ENCODE measurements at places on chromosomes 7 and 10.

DNA sequence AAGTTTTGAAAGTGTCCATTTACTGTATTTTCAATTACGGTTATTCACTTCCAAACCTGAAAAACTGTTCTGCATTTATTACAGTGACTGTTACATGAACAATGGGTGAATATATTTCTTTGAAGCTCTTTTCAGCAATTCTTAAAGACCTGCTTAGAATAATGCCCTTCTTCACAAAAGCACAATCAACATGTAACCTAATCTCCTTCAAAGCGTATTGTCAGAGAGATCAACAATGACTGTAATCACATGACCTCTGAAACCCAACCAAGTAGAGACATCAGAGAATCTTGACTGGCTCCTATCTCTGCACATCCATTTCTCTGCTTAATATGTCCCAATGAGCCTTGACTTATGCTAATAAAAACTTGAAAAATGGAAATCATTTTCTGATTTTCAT lies 126.7 kb downstream of the NRCAM start:
- DNase-seq = no peak

DNA sequence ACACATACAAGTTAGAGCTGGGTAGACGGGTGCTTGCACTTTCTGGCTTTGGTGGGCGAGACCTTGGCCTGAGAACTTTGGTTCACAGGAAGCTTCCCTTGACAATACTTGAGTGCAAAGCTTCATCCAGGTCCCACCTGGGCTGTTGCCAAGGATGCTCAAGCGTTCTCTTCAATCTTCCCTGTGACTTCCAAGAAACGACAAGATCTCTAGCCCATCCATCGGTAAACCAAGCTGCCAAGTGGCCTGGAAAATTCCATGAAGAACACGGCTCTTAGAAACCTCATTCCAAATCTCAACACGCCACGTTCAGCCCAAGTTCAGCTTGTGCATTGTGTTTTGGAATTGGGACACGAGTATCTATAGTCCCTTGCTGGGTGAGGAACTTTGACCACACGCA lies 84.7 kb downstream of the CHST15 start:
- no peak for DNase-seq

GRCh38 chr10:121796342-121796741 lies 131.5 kb downstream of the ATE1 start:
- DNase-seq = no peak

DNA sequence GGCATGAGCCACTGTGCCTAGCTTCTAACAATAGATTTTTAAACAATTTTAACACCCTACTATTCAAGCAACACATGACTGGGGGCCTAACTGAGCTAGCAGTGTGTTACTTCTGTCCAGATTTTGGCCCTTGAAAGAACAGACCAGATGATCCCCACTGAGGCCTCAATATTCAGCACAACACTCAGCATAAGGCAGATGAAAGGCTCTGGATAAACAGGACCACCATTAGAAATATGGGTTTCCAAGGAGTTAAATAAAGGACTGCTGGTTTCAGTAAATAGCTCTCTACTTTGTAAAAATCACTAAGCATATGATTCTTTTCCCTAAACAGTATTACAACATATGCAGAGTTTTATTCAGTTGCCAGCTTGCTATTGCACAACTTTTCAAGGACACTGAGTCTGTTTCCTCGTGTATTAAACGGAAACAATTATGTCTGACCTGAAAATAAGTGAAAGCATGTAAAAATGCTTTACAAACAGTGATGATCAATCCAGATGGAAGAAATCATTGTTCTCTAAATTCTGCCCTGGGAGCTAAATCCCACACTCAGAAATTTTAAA lies 23.8 kb upstream of the FZD1 start:
- no peak for DNase-seq

DNA sequence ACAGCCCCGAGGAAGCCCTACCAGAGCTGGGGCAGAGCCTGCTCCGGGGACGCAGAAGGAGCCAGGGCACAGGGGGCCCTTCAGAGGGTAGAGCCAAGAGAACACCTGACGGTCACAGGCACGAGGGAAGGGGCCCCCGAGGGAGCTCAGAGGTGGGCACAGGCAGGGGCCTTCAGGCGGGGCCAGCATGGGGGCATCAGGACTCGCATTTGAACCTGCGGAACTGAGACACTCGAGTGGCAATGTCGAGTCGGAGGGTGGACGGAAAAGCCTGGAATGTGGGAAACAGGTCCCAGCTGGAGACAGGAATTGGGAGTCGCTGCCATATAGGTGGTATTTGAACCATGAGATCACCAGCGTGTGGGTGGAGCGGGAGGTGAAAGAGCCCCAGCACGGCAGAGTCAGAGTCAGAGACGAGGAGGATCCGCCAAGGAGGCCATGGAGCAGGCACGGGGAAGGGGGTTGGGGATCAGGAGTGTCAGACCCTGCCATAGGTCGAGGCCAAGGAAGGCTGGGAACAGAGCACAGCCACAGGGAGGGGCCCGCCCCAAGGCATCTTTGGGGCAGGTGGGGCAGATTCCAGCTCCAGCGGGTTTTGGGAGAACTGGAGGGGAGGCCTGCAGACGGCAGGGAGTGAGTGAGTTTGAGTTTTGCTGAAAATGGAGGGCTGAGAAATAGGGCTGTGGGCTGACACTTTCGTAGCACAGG lies 13.8 kb downstream of the STK32C start:
- no peak for DNase-seq

DNA sequence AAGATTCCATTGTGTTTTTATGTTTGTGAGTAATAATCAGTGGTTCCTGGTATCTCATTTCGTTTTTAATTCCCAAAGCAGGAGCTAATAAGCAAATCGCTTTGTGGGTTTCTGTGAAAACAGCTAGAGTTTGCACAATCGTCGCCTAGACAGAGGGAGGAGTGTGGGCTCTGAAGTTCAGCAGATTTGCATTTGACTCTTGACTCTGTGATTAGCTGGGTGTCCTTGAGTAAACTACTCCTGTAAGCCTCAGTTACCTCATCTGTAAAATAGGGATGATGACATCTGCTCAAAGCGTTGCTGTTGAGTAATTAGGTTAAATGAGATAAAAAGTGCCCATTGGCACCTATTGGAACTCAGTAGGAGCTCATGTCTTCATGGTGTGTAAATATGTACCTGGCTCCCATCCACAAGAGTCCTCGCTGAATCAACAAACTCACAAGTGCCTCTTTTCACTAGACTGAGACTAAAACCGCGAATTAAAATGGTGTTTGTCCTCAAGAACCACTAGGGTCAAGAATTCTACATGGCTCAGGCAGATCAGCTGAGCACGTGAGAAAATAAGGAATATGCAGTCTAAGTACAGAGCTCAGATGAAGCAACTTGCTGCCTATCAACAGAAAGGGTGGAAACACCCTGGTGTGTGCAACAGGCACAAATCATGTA lies 385.8 kb upstream of the C7orf33 start:
- DNase-seq = no peak

GRCh38 chr10:68897336-68897741 lies 3.8 kb upstream of the DDX50 start:
- no peak for DNase-seq

DNA sequence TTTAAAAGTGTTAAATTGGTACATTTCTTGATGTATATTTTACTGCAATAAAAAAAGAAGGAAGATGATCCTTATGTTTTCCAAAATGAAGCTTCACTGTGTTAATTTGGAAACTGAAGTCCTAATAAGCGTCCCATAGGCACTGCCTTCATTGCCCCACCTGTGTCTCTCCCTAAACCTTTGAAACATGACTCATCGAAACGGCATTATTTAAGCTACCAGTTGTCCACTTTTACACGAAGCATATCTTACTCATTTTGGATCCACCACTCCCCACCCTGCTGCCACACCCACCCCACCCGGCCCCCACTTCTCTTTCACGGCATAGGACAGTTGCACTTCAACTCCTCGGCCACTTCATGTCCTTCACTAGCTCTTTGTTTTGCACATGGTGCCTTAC lies 85.5 kb downstream of the KIAA1549 start:
- no peak for DNase-seq

DNA sequence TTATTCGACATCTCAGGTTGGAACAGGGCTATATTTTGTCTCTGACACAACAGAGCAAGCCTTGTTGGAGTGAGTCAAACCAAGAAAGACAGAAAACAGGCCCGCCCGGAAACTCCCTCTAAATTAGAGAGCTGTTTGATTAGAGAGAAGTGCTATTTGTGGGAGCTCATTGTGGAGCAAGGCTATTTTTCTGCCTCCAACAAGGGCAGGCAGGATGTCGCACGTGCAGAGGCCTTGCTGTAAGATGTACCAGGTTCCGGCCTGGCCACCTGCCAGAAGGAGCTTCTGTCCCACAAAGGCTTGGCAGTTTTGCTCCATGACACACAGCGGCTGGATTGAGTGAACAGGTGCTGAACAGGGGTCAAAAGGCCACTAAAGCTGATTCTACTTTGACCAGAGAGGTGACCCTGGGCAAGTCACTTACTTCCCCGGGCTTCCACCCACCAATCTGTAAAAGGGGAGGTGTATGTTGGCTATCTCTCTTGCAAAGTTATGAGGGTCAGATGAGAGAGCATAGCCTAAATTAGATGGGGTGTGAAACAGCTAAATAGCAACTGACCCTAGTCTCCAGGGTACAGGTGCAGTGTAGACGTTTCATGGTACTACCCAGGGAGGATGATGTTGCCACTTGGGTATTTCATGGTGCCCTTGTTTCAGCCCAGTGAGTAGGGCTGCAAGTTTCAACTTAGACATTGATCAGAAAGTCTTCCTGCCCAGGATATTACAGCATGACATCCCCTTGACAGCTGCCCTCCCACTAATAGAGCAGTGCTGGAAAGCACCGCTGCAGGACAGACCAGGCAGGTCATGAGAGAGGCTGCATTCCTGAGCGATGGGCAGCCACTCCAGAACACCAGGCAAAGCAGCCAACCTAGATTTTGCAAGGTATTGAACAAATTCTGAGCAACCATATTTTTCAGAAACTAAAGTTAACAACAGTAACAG lies 62.0 kb downstream of the VSTM4 start:
- no peak for DNase-seq

DNA sequence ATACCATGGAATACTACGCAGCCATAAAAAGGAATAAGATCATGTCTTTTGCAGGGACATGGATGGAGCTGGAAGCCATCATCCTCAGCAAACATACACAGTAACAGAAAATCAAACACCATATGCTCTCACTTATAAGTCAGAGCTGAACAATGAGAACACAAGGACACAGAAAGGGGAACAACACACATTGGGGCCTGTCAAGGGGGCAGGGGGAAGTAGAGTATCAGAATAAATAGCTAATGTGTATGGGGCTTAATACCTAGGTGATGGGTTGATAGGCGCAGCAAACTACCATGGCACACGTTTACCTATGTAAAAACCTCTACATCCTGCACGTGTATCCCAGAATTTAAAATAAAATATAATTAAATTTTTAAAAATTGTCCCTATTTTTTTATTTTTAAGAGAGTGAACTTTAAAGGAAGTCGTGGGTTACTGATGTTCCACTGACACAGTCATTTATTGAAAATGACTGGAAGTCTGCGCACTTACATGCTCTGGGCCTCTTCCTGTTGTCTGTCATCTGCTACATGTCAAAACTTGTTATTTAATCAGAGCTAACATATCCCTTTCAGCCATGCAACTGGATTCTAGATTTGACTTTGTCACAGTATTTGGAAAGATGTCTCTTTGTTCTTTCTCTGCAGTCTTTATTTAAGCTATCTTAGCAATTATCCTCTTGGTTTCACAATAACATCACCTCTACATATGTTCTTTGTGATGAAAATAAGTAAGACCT lies 73.7 kb upstream of the ABCB5 start:
- no peak for DNase-seq

GRCh38 chr7:68622500-68622899 lies 975.8 kb upstream of the AUTS2 start:
- DNase-seq = no peak

DNA sequence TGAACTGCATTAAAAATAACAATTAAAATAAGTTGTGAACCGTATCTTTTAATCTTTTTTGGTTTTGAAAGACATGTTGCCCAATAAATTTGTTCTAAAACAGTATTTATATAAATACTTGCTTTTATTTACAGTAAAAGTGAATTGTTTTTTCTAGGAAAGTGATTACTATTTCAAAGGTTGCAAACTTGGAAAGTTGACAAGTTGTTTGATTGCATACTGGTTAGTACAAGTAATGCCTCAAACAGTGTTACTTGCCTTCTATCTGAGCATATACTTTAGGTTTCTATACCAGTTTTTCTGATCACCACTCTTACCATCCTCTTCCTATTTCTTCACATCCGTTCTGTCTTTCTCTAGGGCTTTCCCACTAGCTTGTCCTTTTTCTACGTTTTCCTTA lies 212.6 kb downstream of the FOXP2 start:
- no peak for DNase-seq

Data from activated CD8-positive, alpha-beta memory T cell treated with anti-CD3 and anti-CD28 coated beads for 1 hour (primary cell).